ENCODE measurements at places on chromosomes 2 and 18. TPM values are rescaled to one million over a fixed set of nuclear protein-coding genes. Genes with fewer than 3 reads are reported as not detected.

DNA sequence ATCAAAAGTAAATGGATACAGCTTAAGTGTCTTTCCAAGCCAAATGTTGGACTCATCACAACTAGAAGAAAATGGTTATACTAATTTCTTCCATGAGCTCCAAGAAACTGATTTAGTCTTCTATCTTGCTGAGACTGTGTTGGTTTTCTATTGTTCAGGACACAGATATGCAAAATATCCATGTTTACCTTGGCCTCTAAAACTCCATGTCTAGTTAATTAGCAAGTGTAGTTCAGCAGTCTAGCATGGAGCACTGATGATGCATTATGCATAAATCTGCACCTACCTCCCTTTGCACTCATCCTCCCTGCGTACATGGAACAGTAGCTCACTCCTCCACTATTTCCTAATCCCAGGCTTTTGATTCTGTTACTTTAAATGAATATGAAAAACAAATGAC lies 731.4 kb upstream of the CHAC2 start:
- DNase-seq = no peak

GRCh38 chr2:201931951-201932350 lies 101.7 kb upstream of the FZD7 start:
- no peak for DNase-seq

DNA sequence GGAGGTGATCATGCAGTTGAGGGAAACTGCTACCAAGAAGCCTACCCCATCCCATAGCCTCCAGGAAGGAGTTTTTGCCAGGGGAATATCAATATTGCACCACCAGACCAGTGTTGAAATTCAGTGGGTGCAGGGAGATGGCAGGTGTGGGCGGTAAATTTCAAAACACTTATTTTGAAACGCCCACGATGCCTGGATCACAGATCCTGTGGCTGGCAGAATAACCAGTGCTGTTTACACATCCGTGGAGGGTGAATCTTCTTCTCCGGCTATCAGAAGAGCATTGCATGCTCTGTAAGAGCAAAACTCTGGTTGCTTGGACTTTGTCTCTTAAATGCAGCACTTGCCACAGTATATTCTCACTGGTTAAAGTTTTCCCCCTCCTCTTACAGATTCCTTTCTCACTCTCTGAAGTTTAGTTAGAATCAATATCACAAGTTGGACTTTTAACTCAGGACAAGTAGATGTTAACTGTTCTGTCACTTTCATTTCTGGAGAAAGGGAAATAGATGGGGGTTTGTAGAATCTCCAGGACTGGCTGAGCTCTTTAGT lies 70.5 kb upstream of the ZCCHC2 start:
- DNase-seq = no peak

GRCh38 chr18:27298214-27298804 lies 113.2 kb upstream of the CHST9 start:
- no peak for DNase-seq

DNA sequence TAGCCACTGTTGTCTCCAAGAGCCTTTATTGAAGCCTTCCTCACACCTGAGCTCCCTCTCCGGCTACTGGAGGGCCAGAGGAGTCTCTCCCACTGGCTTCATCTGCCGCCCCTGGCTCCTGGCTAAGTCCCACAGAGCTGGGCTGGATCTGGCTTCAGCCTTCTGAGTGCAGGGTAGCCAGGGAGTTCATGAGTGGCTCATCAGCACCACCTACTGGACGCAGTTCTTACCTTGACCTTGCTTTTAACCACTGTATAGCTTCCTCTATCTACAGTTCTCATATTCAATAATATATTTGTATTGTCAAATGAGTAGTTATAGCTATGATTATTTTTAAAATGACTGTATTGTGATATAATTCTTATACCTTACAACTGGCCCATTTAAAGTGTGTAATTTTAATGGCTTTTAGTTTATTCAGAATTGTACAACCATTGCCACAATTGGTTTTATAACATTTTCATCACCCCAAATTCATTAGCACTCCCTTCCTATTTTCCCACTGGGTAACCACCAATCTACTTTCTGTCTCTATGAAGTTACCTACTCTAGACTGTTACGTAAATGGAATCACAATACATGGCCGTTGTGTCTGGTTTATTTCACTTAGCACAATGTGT lies 17.7 kb downstream of the CNDP1 start:
- peak; percentile 86 for DNase-seq

- DNase-seq = no peak
These were observed 139.9 kb downstream of the MCFD2 start for GRCh38 chr2:46775722-46776121.

GRCh38 chr18:57748770-57749603 lies 54.1 kb downstream of the ATP8B1 start:
- no peak for DNase-seq

DNA sequence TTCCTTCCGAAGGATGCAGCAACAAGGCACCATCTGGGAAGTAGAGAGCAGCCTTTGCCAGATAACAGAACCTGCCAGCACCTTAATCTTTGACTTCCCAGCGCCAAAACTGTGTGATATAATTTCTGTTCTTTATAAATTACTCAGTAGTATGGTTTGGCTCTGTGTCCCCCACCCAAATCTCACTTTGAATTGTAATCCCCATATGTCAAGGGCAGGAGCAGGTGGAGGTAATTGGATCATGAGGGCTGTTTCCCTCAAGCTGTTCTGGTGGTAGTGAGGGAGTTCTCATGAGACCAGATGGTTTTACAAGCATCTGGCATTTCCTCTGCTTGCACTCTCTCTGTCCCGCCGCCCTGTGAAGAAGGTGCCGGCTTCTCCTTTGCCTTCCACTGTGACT lies 899.9 kb downstream of the TRIB2 start:
- DNase-seq = no peak

DNA sequence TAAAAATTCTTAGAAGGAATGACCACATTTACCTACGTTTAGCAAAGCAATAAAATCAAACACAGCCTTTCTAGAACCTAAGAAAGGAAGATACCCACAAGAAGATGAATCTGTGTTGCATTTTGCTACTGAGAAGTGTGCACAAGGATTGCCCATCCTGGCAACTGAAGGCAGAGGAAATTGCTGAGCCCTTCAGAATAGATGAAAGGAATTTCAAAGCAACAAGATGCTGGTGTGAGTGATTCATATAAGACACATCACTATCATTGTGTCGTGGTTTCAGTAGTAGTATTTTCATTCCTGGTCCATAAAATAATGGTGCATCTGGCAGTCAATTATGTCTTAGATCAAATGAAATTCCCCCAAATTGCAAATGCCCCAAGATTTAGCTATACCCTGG lies 48.4 kb upstream of the ANKRD44 start:
- no peak for DNase-seq

DNA sequence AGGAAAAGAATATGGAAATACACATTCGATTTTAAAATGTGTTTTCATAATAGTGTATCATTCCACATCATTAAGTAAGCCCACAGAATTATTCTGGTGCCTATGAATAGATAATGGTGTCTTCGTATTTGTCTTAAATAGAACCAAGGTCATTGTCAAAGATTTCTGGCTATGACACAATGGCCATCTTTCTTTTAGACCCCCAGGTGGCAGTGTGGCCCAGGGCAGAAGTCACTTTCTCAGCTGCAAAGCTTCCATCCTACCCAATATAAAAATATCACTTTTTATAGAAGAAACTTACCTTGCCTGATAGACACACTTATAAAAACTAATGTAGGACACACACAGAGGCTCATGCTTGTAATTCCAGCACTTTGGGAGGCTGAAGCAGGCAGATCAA lies 57.5 kb downstream of the ZRANB3 start:
- no peak for DNase-seq

DNA sequence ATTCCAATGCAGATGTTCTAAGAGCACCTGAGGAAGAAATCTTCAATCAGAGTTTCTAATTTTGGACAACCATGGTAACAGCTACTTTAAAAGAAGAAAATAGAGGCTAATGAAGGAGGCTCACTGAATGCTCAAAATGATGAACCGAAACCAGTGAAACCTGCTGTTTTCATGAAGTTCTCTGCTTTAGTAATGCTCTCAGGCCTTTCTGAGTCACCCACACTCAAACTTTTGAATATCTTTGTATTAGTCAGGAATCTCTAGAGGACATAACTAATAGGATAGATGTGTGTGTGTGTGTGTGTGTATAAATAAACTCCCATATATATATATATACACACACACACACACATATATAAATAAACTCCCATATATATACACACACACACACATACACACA lies 76.9 kb upstream of the RIT2 start:
- DNase-seq = no peak

GRCh38 chr2:212473211-212473610 lies 65.4 kb downstream of the ERBB4 start:
- DNase-seq = no peak

DNA sequence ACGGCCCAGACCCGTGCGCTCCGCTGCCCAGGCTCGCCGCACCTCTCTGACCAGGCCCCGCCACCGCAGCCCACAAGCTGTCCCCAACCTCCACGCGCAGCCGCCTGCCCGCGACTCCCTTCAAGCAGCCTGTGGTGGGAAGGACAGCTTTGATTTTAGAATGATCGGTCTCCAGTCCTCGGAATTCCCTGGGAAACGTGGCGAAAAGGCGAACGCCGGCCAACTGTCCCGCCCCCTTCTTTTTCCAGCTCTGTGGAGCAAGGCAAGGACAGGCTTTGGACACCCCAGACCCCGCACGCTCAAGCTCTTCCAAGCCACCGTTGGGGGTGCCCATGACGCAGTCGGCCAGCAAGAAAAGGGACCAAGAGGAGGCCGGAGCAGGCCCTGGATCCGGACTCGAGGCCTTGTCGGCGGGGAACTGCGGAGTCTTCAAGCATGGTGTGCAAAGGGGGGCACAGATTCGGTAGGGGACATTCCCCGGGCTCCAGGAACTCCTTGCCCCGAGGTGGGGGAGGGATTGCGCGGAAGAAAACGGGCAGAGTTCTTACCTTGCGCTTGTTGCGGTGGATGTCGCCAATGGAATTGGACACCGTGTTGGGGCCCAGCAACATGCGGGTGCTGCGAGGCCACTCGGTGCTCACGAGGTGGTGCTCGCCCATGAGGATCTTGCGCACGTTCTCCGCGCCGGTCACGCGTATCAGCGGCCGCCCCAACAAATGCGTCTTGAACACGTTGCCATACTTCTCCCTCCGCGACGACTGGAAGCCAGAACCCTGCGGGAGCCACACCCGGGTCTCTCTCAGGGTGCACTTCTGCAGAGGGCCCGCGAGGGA lies 4.0 kb downstream of the CYP26B1 start:
- DNase-seq = no peak

GRCh38 chr2:17620280-17620679 lies 79.8 kb downstream of the VSNL1 start:
- peak; percentile 63 for DNase-seq

DNA sequence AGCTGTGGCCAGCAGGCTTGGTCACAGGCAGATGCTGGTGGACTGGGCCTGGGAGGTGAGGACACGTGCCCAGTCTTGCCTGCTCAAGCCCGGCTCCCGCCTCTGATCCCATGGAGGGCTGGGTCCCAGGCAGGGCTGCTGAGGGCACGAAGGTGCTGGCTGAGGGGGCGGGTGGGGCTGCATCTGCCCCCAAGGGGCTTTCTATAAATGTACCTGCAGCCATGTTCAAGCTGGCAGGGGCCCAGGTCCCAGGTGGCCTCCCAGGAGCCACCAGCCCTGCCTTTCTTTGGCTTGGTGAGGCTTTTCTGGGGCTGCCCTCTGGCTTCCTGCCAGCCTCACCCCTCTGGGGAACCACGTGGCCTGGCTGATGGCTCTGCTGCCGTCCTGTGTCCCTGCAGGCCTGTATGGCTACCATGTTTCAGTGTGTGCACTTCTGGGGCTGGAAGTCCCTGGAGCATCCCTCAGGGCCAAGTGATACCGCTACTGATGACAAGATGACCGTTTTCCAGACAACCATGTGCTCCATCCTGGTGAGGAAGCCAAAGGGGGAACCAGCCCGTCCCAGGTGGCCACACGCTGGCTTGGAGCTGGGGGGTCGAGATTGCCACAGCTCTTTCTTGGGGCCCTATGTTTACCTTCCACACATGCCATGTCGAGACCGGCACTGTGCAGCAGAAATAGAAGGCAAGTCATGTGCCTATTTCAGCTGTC lies 23.2 kb downstream of the HJURP start:
- DNase-seq = peak; percentile 12

GRCh38 chr18:12291161-12291560 lies 16.9 kb upstream of the TUBB6 start:
- no peak for DNase-seq

- peak; percentile 30 for DNase-seq
These were observed 4.4 kb upstream of the NEU4 start for GRCh38 chr2:241804326-241805229.

- DNase-seq = no peak
These were observed 507.9 kb downstream of the TXNL1 start for GRCh38 chr18:56130481-56130880.

DNA sequence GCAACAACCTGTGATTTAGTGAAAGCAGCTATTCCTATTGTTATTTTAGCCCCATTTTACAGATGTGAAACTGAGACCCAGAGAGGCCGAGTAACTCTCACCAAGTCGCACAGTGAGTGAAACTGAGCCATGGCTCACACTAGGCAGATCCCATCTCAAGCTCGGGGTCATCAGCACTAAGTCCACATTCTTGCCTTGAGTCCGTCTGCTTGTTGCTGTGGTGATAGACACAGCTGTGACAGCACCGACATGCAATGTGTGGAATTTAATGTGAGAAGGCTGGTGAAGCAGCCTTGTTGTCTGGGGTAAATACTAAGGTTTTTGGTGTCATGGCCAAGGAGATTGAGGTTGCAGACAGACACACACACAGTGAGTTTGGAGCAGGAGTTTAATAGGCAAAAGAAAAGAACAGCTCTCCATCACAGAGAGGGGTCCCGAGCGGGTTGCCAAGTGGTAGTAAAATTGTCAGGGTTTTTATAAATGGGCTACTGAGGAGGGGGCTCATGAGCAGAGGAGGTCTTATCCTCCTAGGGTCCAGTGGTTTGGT lies 40.2 kb upstream of the GMCL1 start:
- DNase-seq = no peak

DNA sequence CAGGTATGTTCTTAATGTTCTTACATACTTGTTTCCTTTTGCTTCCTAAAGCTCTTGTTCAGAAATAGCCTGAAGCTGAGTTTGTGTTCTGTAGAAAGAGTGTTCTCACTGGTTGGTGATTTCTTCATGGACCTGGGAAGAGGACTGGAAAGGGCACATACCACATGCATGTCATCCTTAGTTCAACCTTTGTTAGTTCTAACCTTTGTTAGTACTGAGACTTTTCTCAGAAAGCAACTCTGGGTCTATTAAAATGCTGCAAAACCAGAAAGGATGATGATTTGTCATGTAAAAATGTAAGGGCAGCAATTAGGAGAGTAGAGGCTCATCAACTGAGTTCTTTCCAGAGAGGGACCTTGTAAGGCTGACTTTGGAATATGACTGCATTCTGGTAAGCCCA lies 2.5 kb upstream of the FAP start:
- DNase-seq = no peak

DNA sequence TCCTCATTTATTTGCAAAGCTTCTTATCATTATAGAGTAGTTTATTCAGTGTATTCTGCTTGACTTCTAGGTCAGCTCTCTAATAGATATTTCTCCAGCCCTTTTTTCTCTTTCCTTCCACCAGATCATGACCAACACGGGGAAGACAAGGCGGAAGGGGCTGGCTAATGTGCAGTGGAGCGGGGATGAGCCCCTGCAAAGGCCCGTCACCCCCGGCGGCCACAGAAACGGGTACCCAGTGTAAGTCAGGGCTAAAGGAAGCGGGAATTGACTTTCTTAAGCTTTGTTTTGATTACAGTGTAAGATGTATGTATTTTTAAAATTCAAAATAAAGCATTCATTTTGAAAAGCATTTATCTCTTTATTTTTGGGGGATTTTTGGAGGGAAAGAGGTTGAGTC lies 50.7 kb upstream of the B3GNT7 start:
- no peak for DNase-seq

The SEPTIN10 gene
- 50.6 TPM for total RNA-seq

The COBLL1 gene
- 13.9 TPM for total RNA-seq

The ABCG8 gene
- not detected for total RNA-seq

The RGPD8 gene
- 11.5 TPM for total RNA-seq

The TMEM198 gene
- total RNA-seq = 4.1 TPM

The DYNAP gene
- not detected for total RNA-seq

The MYL12A gene
- total RNA-seq = 945 TPM

All from left cardiac atrium (tissue), 4 donors.